ENCODE measurements at places on chromosomes 11 and 22.

DNA sequence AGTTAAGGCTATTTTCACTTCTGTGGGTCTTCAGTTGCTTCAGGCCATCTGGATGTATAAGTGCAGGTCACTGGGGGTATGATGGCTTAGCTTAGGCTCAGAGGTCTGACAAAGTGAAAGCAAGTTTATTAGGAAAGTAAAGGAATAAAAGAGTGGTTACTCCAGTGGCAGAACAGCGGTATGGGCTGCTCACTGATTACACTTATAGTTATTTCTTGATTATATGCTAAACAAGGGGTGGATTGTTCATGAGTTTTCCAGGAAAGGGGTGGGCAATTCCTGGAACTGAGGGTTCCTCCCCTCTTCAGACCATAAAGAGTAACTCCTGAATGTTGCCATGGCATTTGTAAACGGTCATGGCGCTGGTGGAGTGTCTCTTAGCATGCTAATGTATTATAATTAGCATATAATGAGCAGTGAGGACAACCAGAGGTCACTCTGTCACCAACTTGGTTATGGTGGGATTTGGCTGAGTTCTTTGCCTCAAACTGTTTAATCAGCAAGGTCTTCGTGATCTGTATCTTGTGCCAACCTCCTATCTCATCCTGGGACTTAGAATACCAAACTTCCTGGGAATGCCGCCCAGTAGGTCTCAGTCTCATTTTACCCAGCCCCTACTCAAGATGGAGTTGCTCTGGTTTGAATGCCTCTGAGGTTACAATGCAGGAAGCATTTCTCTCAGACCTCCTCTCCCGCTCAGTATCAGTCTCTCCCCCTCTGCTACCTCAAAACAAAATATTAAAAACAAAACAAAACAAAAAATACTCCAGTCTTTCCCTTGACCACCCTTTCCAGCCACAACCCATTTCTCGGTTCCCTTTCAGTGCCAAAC, 106.6 kb upstream of the SLC22A12 start:
- no peak for DNase-seq

DNA sequence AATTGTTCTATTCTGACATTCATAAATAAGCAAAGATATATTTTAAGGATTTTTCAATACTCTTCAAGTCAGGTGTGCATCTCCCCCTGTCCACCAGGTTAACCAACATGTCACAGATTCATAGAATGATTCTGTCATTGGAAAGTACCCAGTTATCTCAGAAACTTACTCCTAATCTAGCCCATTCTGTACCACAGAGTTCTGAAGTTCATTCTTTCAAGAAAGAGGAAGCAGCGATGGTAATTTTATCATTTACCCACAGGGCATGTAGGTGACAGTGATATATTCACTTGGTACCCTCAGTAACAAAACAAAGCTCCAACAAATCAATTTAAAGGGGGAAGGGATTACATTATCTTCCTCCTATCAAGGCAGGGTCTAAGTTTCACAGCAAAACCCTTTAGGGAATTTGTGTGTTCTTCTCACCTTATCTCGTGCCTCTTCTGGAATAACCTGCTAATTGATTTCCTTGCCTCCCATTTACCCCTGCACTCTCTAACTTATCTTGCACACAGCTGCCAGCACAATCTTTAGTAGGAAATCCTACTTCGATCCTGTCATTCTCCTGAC, 19.0 kb upstream of the MPPED2 start:
- no peak for DNase-seq

DNA sequence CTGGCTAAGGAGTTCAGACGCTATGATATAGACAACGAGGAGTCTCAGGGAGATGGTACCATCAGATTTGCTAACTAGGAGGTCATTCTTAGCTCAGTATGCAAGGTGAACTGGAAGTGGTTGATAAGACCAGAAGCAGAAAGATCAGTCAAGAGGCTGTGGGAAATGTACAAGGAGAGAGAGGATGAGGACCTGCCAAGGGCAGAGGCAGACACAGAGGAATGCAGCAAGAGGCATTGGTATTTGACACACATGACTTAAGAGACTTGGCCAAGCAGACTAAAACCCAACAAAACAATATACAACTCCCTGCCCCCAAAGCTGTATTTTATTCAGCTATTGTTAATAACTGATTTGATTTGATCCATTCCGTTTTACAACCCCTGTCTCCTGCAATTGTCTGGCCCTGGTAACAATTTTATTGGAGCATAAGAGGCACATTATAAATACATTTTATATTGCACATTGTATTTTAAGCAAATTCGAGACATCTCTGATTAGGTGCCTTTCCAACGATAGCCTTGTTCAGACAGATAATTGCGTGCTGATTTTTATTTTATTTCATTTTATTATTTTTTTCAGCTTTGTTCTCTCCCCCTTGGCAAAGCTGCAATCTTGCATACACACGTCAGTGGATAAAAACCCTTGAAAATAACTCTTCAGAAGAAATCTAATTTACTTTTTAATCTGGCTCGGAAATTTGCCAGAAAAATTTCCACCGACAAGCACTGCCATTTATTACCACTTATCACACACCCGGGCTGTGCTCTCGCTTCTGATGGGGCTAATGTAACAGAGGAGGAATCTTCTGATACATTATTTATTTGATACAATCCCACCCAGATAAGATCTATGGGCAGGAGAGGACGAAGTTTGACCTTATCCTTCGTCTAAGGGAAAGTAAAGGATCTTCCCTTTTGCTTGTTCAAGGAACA, 237.8 kb downstream of the NXPE2 start:
- no peak for DNase-seq

DNA sequence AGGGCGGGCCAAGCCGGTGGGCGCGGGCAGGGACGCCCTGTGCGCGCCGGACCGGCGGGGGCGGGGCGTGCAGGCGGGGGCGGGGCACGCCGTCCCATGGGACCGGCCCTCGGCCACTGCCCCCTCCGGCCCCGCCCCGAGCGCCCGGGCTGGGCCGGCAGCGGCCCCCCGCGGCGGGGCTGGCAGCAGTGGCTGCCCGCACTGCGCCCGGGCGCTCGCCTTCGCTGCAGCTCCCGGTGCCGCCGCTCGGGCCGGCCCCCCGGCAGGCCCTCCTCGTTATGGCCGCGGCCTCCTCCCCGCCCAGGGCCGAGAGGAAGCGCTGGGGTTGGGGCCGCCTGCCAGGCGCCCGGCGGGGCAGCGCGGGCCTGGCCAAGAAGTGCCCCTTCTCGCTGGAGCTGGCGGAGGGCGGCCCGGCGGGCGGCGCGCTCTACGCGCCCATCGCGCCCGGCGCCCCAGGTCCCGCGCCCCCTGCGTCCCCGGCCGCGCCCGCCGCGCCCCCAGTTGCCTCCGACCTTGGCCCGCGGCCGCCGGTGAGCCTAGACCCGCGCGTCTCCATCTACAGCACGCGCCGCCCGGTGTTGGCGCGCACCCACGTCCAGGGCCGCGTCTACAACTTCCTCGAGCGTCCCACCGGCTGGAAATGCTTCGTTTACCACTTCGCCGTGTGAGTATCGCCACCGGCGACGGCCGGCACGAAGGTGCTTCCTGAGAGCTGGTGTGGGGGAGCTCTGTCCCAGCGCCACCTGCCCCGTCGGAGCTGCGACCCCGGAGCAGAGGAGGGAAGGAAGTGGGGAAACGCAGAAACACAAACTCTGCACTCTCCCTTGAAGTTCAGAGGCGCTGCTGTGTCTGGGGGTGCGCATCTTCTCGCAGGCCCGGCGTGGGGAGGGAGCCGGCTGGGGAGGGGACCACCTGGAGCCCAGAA, at the start of gene KCNQ1:
Gene KCNQ1, plus strand, starts transcription at position 188 of the 925 bp plus-strand sequence. Its CDS starts 91 bp downstream, at position 279.
- no peak for DNase-seq

DNA sequence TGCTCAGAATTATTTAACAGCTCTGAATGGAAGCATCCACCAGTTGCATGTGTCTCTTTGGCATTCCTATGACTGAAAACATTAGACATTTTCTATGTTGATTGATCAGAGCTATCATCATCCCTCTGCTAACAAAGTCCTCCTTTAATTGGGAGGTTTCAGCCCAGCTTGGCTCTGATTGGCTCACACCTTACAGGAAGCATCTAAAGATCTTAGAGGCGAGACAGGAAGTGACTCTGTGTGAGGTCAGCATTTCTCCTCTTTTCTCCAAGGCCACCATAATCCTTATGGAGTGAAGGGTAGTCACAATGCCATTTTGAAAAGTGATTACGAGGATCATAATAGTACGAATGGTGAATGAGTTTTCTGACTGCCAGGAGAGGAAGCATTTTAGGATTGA, 260.8 kb downstream of the MIAT start:
- no peak for DNase-seq

DNA sequence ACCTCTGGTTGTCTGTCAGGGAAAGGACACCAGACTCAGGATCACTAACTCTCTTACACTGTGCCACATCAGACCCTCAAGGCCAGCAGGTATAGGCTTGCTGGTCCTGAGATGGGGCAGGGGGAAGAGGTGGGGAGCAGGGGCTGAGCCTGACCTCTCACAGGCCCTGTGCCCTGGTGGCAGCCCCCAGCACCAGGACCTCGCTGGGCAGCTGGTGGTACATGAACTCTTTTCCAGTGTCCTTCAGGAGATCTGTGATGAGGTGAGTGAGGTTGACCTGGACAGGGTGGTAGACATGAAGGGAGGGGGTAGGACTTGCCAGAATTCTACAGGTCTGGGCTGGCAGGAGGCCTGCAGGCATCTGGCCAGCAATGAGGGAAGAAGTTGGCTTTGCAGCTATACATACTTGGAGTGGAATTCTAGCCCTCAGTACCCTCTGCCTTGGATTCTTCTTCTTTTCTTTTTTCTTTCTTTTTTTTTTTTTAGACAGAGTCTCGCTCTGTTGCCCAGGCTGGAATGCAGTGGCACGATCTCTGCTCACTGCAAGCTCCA, 1.4 kb downstream of the NUDT22 start:
- DNase-seq = no peak

- no peak for DNase-seq
Observed at GRCh38 chr11:100550912-100551632, 136.0 kb upstream of the ARHGAP42 start.

GRCh38 chr22:43772831-43773230, 39.3 kb downstream of the EFCAB6 start:
- DNase-seq = no peak

- DNase-seq = no peak
Observed at GRCh38 chr11:6523253-6523652, 26.2 kb downstream of the DNHD1 start.

- DNase-seq = no peak
Observed at GRCh38 chr11:88433536-88434230, 96.1 kb upstream of the CTSC start.

GRCh38 chr11:85764796-85765195, 46.1 kb downstream of the SYTL2 start:
- DNase-seq = no peak

DNA sequence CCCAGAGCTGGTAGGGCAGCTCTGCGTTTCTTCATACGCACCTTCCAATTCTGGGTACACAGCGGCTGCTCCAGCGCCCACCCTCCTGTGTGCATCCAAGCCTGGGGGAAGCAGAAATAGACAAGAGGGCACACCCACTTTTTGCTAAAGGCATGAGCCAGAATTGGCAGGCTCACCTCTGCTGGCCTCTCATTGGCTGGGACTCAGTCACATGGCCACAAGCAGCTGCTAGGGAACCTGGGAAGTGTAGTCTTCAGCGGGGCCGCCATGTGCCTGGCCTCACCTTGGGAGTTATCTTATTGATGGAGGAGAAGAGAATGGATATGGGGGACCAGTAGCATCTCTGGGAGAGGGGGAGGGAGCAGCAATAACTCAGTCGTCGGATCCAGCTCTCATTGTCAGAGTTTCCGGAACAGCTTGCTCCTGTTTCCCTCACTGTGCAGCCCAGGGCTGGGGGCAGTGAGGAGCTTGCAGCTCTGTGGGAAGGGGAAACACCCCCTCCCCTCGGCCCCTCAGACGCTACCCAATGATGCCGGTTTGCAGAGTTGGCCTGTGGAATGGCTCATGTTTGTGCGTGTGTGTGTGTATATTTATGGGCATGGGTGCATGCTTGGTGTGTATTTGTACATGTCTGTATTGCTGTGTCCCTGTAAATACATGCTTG, 11.8 kb upstream of the MIEF1 start:
- no peak for DNase-seq

- DNase-seq = no peak
Observed at GRCh38 chr11:35009191-35009943, 92.9 kb downstream of the PDHX start.

- DNase-seq = no peak
Observed at GRCh38 chr11:2561696-2562581, 117.1 kb downstream of the KCNQ1 start.

All from GOT3 (cell line).